ENCODE measurements at places on chromosomes 4 and X.

DNA sequence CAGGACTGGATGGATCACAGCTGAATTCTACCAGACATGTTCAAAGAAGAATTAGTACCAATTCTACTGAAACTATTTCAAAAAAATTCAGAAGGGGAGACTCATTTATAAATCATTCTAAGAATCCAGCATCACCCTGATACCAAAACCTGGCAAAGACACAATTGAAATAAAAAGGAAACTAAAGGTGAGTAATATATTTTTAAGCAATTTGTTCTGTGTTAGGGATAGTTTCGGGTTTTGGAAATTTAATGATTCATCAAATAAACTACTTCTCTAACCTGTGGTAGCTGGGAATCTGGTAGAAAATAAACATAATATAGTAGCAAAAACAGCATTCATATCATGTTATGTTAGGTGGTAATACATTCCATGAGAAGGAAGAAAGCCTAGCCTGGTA is 662.2 kb upstream of the BOD1L1 start:
- no peak for DNase-seq

DNA sequence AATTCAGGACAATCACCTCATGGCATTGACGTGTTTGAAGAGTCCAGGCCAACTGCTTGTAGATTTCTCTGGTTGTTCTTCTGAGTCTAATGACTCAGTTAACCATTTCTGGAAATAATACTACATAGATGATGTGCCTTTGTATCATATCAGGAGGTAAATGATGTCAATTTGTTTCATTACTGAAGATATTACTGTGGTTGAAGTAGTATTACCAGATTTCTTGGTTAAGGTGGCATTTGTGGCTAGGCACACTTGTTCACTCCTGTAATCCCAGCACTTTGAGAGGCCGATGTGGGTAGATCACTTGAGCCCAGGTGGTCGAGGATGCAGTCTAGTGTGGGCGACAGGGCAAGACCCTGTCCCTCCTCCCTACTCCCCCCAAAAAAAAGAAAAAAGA is 15.7 kb downstream of the RPL9 start:
- DNase-seq: no peak

DNA sequence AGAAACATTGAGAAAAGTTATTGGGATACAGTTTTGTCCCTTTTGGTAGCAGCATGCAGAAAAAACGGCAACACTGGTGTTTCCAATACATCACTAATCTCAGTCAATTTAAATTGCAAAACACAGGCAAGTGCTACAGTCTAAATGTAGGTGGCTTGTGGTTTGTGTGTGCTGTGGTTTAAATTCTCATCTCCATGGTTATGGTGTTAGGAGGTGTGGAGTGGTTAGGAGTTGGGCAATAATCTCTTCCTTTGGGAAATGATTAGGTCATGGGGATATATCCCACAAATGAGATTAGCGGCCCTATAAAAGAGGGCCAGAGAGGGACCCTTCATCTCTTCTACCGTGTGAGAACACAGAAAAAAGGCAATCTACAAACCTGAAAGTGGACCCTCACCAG is 1344.3 kb downstream of the ADGRL3 start:
- no peak for DNase-seq

DNA sequence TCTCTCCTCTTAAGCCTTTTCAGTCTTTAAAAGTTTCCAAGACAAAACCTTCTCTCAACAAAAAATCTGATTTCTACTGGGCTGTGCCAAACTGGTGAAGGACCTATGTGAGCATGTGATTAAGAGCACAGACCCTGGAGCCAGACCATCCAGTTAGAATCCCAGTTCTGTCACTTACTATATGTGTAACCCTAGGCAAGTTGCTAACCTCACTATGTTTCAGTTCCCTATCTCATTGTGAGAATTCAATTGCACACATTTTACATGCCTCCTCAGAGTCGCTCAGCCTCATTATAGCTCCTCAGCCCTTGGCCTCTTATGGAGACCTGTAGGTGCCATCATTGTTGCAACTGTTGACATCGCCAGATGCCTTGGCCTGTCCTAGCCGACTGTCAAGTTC is 54.1 kb upstream of the VEGFD start:
- no peak for DNase-seq

DNA sequence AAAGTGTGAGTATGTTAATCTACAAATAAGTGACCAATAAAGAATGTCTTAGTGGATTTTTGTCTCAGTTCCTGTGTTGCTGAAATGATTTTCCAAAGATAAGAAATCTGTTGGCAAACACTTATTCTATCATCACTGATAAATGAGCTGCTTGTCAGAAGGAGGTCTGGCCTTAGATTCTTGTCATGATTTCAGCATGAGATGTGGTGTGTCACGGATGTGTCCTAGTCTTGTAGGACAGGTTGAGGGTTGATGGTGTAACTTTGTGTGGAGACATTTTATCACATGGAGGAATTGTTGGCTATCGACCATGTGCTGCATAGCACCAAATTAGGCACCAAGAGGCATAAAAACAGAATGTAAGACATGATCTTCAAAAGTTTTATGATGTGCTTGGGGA is 31.8 kb upstream of the LIMCH1 start:
- no peak for DNase-seq

GRCh38 chr4:181528570-181529184 is 714.5 kb upstream of the TENM3 start:
- peak; percentile 74 for DNase-seq

DNA sequence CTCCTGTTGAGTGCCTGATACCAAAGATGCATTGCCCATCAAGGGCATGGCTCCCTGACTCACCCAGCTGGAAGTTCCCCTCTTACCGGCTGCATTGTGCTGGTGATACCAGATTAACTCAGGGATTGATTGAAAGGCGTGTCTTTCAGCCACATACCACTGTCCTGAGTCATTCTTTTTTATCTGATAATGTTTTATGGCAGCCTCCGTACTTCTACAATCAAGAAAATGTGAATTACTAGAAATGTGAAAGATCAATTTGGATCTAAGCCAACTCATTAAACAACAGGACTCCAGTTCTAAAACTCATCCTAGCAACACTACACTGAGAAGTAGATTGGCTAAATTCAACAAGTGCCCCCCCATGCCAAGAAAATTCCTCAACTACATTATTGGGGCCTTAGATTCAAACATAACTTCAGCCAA is 40.0 kb downstream of the TXK start:
- DNase-seq: no peak

GRCh38 chr4:91220315-91220714 is 1083.5 kb upstream of the GRID2 start:
- DNase-seq: no peak

DNA sequence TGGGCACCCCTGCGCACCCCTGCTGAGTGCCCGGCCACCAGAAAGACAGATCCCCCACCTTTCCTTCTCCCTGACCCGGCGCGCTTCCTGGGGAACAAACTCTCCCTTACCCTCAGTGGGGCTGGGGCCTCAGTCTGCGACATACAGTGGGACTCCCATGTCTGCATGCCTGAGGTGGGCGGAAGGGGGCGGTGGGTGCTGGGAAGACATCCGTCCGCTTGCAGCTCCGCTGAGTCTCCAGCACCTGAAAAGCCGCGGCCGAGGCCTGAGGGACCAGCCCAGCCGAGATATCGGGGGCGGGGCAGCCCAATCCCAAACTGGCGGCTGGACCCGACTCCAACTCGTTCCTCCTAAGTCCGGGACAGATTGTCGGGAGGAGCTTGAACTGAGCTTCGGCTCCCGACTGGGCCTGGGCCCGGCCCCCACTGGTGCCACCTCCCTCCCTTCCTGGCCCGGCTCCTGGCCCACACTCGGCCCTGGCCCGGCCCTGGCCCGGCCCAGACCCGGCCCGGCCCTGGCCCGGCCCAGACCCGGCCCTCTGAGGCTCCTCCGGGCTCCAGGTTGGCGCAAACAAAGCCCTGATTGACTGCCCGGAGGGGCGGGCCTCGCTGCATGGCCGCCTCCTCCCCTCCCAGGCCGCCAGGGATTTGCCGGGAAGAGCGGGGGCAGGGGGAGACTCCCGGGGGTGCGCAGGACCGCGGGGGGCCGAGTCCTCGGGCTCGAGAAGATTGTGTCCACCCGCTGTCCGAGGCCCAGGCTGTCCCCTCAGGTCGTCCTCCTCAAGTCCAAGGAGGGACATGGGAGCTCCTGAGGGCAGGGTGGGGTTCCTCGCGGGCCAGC is 877 bp upstream of the SLC16A2 start:
- peak; percentile 74 for DNase-seq

DNA sequence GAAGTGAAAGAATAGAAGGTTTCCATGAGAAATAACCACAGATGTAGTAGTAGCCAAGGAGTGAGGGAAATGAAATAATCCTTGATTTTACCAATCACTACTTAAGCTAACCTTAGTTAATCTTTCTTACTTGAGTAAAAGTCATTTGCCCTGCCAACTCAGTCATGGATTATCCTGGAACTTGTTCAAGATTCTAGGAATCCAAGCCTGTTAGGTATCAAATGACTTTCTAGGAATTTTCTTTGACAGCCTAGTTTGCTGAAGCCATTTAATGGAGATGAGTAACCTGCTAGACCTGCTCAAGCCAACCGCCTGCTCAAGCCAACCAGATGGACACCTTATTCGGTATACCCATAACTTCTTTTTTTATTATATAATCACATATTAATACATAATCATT is 180.5 kb downstream of the KLHL13 start:
- DNase-seq: no peak

- DNase-seq: no peak
Measured at GRCh38 chr4:6728320-6729029, 12.5 kb downstream of the BLOC1S4 start.

DNA sequence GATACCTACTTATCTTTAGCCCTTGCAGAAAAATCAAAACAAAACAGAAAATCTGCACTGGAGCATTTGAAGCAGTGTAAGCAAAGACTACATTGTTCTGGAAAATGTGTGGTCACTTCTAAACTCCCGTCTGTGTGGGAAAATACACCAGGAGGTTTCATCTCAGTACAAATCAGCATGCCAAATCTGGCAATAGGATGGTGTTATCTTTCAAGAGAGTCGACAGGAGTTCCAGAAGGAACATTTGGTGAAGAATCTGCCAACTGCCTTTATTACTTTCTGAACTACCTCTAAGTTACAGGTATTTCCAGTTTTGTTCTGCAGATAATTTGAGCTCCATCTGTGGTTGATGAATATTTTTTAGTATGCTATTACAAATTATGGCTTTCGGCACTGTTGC is 1348.0 kb downstream of the RAPGEF2 start:
- no peak for DNase-seq

DNA sequence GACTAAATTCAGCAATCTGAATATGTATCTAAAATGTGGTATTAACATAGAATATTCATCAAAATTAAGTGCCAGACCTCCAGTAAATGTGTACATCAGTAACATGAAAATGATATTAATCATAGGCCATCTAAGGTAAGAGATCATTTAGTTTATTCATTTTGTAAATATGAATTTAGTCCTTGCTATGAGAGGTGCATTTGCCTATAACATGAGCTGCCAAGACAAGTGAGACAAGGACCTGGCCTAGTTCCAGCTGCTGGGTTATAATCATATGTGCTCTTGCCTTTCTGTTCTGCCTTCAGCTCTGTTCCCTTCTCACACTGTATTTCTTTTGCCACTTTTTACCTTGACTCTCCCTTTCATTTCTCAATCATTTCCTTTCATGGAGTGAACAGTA is 160.0 kb downstream of the STIM2 start:
- no peak for DNase-seq

- no peak for DNase-seq
Measured at GRCh38 chr4:38189445-38189844, 229.2 kb downstream of the PTTG2 start.

DNA sequence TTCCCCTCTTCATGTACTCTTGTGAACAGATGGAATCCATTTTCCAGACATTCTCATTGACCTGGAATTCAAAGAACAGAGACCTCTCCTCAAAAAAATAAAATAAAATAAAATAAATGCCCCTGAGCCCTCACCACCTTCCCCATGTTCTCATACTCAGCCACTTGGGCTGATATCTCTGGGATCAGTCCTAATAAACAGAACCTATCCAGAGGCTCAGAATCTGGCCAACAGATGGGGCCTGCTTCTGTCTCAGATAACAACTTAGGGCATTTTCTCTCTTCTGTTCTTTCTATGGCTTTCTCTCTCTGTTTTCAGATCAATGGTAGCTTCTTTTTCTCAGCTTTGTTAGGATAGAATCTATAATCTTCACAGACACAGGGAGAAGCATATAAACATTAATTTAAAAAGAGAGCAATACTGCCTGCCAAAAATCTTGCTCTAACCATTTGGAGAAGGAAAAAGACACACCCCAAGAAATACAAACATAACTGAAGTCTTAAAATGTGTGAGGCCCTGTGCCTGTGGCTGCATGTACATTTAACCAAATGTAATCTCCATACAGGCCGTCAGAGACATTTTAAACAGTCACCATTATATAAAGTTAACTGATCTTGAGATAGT is 907.1 kb downstream of the FAT4 start:
- DNase-seq: no peak

DNA sequence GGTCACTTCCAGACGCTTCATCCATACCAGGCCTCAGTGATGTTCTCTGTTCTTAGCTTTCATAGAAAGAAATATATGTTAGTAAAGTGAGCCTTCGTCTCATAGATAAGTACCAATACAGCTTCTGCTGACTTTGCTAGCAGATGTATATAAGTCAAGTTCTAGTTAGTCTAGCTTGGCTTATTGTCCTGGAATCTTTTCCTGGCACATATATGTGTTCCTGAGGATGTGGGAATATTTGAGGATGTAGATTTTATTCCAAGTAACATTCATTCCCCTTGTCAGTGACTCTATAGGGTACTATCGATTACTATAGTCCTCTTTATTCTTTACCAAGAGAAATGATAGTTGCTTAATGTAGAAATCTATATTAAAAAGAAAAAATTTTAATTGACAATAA is 135.2 kb upstream of the FAM9C start:
- DNase-seq: no peak

- DNase-seq: no peak
Measured at GRCh38 chr4:52868133-52868532, 6.0 kb downstream of the RASL11B start.

DNA sequence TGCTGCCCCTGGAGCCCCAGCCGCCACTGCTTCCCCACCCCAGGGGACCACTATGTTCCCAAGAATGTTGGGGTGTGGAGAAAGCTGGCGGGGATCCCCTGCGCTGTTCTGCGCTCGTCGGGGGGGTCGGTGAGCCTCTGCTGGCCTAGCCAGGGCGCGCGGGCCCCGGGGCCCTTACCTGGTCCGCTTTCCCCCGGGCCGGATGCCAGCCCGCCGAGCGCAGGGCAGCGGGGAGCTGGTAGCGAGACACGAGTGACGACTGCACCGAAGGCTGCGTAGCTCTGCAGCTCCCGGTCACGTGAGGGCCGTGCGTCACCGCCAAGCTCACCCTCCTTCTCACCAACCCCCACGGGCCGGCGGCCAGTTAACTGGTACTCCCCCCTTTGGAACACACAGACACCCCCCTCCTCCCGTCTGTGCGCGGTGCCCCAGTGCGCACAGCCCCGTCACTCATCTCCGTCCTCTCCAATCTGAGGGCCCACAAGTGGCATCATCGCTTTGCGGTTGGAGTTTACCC is at the start of gene BEX1:
BEX1 (minus strand) TSS at position 254 of the 517 bp plus-strand sequence. CDS start 897 bp downstream, outside the sequence.
- DNase-seq: peak; percentile 87

DNA sequence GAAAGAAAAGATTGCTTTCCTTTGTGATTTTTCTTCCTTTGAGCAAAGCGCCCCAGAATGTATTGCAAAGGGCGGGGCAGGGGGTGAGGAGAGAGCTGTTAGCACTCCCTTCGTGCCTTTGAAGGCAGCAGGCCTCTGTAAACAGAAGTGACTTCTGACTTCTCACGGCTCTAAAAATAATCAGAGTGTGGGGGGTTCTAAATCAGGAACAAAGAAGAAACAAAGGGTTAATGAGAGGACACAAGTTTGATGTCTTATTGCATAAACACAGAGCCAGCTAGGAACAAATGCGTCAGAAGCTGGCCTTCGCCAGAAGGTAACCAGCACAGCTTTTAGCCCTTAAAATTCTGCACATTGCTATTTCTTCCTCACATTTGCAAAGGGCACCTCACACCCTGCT is 626.2 kb downstream of the MID1IP1 start:
- DNase-seq: no peak

All from D341Med (cell line).